SW 1271 (cell line): ENCODE measurements at places on chromosomes 2 and 18.

- no peak for DNase-seq
Measured at GRCh38 chr18:36355511-36355910, 58.0 kb downstream of the FHOD3 start.

DNA sequence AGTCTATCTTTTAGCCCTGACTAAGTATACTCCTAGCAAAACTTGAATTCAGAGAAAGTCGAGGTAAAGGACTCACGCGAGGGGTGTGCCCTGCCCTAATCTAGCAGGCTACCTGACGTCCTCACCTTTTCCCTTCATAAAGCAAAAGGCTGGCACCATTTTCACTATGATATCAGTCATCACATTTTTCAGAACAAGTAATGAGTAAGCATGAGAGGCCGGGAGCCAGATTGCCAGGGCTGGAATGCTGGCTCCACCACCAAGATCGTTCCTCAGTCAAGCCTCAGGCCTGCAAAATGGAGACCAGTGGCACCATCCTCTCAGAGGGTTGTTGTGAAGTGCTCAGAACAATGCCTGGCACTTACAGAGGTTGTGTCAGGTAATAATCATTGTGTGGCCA, 18.7 kb upstream of the NCKAP5 start:
- no peak for DNase-seq

DNA sequence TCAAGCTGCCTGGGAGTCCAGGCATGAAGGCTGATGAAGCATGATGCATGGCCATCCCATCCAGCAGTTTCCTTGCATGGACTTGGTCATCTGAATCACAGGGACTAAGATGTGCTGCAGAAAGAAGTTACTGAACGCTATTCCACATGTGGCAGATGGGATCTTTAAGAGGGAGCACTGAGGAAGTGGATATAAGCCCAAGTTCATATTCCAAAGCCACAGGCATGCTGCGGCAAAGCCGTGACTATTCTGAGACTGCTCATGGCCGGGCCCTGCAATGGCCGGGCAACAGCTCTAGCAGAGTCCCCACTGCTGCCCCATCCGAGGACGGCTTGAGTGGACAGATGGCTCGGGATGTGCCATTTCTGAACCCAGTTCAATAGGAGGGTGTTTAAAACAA, 61.5 kb downstream of the STPG4 start:
- DNase-seq = no peak

DNA sequence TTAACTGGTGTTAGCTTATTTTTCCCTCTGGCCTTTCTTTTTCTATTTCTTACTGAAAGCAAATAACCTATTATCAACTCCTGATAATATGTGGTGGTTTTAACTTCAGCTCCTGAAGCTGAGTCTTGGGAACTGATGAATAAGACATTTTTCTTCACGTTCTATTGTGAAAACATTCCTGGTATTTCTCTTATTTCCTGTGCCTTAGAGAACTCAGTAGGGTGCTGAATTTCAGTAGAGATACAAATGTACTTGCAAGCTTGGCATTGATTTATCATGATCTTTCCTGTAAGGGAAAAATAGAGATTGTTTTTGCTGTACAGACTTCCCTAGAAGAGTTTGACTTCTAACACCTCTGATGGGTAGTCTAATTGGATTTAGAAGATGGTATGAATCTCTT, 52.8 kb upstream of the DCC start:
- DNase-seq = peak; percentile 2

DNA sequence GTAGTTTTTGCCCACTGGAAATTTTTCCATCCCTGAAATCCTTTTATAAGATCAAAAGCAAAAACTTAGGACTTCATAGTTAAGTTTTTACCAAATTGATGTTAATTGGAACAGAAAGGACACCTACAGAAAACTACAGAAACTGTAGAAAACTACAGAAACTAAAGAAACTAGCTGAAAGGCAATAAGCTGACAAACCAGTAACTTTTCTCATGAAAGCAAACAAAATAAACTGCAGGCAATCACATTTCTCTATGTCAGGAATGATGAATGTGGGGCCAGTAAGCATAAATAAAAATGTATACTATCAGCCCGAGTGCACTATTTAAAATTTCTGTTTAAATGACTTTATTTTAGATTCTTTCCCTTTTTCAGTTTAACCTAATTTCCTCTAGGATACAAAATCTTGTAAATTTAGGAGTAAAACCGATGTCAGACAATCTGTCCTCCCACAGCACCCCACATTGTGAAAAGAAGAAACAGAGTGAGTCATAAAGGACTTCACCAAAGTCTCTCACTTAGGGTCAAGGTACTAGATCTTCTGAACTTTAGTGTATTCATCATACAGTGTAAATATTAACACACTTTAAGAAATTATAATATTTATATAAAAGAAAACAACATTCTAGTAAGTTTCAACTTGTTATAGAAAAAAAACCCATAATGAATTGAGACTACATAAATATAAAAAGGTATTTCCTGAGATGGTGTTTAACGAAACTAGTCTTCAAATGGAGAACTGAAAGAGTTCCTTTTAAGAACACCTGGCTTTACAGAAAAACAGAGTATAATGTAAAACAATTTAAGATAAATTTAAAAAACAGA, 46.6 kb downstream of the USP40 start:
- no peak for DNase-seq

DNA sequence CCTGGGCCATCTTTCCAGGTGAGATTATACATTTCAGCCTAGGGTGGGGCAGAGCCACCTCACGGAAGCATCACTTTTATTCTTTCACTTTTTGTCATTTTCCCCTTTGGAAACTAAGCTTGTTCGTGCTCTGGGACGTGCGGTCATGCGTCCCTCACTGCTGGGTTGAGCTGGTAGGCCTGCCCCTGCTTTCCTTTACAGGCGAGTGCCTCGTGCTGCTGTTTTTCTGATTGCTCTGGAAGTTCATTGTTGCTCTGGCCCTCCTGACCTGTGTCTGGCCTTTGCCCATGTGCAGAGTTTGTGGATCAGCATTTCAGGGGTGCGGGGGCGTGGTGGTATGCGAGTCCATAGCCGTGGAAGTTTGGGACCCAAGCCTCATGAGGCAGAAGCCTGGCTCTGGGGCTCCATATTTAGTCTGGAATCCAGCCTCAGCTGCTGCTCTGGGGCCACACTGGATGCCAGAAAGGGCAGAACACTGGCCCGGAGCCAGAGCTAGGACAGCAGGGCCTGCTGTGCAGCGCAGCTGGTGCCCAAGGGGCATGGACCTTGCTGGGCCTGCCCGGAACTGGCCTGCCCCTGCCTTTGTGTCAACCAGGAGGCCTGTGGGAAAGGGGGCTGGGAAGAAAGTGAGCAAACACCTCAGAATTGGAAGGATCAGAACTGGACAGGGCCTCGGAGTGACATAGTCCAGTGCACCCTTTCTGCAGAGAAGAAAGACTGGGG, 51.1 kb downstream of the CTIF start:
- no peak for DNase-seq

GRCh38 chr2:141393214-141393545, 737.6 kb downstream of the LRP1B start:
- DNase-seq = no peak

DNA sequence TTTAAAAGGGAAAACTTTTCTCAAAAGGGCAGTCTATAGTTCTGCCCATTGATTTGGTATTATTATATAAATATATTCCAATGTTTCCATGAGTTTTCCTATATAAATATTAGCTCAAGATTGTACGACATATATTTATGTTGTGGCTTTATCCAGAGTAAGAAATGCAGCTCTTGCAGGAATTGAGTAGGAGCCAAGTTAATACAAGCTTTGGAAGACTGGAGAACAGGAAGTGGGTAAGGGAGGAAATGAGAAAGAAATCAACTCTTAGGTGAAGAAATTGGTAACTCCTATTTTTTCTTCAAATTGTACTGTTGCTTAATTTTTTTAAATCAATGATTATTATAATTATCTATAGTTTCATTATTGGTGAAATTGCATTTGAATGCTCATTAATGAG, 105.4 kb upstream of the FAM117B start:
- no peak for DNase-seq

- no peak for DNase-seq
Measured at GRCh38 chr2:44167311-44167907, 1.3 kb upstream of the PPM1B start.

GRCh38 chr2:27730261-27730662, 41.3 kb upstream of the MRPL33 start:
- no peak for DNase-seq

GRCh38 chr2:216830346-216830745, 29.5 kb downstream of the TNP1 start:
- DNase-seq = no peak

DNA sequence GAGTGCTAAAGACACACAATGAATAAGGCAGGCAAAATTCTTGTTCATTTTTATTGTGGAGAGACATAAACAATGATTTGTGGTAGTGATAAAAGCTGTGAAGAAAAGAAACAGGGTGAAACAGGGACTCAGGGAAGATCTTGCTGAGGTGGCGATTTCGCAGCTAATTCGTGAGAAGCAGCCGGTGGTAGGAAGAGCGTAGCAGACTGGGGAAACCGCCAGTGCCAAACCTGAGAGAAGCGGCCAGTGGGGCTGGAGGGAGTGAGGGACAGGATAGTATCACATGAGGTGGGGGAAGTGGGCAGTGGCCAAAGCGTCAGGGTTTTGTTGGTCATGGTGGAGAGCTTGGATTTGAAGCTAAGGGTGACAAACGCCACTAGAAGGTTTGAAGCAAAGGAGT, 42.3 kb downstream of the TMEM178A start:
- DNase-seq = no peak

DNA sequence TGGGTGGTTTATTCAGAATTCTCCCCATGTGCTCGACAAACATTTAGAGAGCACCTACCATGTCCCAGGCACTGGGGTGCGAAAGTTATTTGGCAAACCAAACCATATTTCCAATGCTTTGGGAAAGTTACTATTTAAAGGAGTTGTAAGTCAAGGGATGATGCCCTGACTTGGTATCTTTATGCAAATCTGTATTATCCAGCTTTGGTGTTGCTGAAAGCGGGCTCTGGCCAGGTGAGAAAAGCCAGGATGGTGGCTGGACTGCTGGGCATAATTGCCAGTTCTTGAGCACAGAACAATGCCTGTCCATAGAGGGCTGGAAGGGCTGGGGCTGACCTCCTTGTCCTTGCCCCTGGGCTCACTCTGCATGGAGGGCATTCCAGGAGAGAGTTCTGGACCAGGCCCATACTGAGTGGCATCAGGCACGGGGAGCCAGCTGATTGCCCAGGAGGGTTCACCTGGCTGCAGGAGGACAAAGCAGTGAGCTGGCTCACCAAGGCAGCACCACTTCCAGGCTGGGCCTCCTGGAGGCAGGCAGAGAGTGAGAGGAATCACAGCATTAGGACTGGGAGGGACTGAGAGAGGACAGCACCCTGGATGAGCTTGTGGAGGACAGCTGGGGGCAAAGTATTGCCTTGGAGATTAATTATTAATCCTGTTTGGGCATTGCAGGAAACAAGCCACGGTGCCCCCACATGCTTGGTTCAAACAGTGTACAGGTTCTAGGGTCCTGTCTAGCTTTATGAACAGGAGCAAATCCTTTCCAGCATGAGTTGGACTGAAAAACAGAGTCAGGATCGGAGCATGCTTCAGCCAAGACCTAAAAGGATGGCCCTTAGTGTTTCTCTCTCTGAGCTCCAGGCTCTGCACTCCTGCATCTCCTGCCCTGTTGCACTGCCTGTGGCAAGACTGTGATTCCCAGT, 7.1 kb downstream of the KHK start:
- no peak for DNase-seq

DNA sequence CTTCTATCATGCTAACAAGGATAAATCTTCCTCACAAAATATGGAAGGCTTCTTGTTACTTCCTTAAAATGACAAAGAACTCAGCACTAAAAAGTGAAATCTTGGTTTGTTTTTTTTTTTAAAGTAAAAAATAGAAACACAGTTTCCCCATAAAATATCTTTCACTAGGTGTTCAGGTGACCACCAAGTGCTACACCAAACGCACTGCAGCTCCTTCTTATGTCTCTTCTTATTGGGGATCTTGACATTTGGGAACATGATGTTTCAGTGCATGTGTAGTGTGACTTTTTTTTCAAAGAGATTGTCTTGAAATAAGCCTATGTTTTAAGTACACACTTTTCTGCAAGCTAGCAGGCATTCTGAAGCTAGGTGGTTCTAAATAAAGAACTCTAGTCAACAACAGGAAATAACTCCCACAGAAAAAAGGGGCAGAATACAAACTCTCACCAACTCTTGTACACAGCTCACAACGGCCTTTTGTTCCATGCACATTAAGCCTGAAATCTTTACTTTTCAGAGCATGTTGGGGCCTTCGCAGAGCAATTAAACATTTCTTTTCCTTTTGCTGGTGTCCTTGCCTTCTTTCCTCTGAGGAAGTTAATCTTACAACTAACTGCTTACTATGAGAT, 13.2 kb upstream of the SERTAD2 start:
- no peak for DNase-seq

DNA sequence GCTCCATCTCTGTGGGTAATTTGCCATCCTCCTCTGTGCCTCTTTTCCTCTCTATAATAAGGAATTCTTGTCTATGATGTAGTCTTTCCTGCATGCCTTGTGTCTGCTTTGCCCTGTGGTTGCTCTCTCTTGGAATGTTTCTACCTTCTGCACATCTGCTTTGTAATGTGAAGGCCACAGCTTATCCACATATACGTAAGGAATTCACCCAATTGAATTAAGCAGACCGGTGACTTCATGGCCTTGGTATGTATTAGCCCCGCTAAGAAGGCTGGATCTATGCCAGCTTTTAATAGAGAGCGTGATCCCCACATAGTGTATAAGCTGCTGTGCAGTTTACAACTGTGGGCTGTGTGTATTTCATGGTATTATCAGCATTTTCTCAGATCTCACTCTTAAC, 274.7 kb downstream of the RNF144A start:
- DNase-seq = no peak

DNA sequence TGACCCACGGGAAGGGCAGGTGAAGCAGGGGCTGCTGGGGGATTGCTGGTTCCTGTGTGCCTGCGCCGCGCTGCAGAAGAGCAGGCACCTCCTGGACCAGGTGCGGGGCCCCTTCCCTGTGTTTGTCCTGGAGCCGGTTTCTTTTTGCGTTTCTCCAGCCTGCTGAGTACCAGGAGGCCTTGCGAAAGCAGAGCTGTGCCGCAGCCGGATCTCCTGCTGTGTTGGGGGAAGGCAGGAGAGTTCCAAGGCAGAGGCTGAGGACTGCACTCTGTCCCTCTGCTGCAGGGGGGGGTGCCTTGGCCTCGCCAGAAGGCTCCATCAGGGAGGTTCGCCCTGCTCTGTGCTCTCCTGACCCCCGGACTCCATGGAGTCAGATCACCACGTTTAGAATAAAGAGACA, 2.8 kb downstream of the CAPN10 start:
- DNase-seq = no peak

DNA sequence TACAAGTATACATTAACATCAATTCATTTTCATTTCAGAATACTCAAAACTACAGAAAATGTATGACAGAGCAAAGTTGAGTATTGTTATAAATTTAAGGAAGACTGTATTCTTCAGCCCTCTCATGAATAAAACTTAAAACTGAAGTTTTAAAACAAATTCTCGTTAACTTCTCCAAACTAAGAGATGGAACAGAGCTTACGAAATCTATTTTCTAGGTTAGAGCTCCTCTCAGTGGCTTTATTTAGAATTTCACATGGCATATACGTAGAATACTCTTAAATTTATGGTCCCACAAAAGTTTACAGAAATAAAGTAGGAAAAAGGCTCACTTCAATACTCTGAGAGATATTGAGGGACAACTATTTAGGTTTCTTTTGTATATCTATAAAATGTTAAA, 612.1 kb downstream of the KCNJ3 start:
- DNase-seq = peak; percentile 54
